ENCODE measurements at places on chromosomes 4 and X.
A peak's percentile ranks its signal among the peaks of the same experiment; 100 is the strongest.

GRCh38 chrX:30278365-30278764 is 30.8 kb downstream of the NR0B1 start:
- DNase-seq: no peak

DNA sequence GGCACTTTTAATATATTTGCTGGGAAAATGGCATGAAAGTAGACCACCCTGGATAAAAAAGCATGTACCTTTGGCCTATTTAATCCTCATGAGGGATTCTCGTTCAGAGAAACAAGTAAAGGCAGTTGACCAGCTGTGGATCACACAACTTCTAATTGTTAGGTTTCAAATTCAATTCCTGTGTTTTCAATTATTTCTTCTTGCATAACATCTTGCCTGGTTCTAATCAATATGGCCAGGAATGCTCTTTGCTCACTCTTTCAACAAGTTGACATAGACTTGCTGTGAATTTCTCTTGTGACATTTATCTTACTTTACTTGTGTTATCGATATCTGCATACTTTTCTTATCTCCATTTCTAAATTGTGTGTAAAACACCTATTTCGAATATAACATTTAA is 211.8 kb downstream of the SLC7A11 start:
- no peak for DNase-seq

GRCh38 chr4:103757631-103758030 is 37.8 kb upstream of the TACR3 start:
- DNase-seq: no peak

DNA sequence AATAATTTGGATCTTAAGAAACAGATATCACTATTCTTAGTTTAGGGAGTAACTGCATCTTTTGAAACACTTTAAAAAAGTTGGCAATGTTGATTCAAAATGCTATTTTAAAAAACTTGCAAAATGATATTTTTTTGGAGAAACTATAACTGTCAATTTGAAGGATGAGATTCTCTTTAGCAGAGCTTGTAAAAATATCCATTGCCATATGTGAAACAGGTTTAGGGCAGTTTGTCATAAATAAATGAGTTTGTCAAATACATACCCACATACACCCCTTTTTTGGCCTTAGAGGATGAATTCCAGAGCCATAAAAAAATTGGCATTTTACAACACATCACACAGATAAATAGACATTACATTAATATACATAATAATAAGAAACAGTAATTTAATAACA is 174.6 kb downstream of the BMPR1B start:
- no peak for DNase-seq

DNA sequence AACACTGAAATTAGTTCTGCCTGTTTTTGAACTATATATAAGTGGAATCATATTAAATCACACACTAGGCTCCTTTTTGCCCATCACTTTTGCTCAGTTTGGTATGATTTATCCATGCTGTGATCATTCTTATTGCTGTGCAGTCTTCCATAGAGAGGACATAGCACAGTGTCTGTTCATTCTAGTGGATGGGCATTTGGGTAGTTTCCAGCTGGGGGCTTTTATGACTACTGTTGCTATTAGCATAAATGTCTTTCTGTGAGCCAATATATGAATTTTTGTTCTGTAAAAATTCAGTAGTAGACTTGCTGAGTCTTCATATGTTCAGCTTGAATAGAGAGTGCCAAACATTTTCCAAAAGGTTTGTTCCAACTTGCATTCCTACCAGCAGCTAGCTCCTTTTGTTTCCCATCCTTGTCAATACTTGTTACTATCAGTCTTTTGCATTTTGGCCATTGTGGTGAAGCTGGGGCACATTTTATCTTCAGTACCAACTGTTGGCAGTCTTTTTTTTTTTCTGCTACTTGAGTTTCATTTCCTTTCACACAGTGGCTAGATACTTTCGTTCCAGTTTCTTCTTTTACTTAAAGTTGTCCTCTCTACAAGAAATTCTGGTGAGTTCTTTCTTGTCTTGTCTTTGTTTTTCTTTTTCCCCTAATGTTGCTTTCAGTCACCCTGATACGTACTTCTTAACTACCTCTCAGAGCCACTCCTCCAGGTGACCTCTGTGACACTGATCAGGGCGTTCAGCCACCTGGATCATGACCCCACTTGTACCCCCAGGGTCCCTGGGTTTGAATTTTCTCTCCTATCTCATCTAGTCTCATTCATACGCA is 87.0 kb downstream of the ANXA3 start:
- DNase-seq: peak; percentile 34

DNA sequence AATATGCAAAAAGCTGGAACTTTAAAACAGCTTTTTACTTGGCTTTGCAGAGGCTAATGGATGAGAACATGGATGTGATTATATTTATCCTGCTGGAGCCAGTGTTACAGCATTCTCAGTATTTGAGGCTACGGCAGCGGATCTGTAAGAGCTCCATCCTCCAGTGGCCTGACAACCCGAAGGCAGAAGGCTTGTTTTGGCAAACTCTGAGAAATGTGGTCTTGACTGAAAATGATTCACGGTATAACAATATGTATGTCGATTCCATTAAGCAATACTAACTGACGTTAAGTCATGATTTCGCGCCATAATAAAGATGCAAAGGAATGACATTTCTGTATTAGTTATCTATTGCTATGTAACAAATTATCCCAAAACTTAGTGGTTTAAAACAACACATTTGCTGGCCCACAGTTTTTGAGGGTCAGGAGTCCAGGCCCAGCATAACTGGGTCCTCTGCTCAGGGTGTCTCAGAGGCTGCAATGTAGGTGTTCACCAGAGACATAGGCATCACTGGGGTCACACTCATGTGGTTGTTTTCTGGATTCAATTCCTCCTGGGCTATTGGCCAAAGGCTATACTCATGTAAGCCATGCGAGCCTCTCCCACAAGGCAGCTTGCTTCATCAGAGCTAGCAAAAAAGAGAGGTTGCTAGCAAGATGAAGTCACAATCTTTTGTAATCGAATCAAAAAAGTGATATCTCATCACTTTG is 15.6 kb downstream of the TLR8 start:
- no peak for DNase-seq

- no peak for DNase-seq
Observed at GRCh38 chr4:8391071-8391470, 49.5 kb downstream of the ACOX3 start.

DNA sequence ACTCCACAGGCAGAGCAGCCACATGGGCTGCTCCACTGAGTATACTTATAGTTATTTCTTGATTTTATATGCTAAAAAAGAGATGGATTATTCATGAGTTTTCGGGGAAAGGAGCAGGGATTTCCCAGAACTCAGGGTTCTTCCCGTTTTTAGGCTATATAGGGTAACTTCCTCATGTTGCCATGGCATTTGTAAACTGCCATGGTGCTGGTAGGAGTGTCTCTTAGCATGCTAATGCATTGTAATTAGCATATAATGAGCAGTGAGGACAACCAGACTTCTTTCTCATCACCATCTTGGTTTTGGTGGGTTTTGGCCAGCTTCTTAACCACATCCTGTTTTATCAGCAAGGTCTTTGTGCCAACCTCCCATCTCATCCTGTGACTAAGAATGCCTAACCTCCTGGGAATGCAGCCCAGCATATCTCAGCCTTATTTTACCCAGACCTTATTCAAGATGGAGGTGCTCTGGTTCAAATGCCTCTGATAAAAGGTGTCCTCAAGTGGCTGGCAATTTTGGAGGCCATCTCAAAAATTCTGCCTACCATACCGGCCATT is 213.0 kb upstream of the VEGFC start:
- DNase-seq: no peak

DNA sequence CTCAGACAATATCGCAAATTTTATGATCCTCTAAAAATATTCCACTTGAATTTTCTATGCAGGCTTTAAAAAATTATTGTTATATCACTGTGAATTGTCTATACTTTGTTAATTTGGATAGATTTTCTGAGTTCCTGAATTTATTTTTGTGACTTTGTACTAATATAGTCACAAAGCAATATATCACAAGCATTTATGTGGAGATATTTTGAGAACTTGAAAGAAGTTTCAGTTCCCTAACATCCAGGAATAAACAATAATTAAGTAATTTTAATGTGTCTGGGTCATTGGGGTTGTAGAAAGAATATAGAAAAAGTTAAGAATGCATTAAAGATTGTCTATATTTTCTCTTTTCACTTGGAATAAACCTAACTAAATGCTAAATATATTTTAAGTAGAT is 32.0 kb downstream of the CXCL8 start:
- DNase-seq: no peak

DNA sequence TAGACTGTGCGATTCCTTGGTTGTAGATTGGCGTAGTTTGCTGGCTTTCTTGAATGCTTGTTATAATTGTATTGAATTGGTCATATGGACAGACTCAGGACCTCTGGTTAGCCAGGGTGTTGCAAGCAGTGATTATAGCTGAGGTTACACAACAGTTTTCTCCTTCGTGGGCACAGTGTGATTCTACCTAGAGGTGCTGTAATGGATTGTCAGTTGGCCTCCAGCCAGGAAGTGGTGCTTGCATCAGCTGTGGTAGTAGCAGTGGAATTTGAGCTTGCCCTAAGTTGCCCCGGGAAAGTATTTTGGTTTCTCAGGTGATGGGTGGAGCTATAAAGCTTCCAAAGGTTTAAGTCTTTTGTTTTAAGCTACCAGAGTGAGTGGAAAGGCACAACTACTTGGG is 23.1 kb upstream of the GABRG1 start:
- no peak for DNase-seq

GRCh38 chr4:21469438-21470300 is 478.9 kb downstream of the KCNIP4 start:
- DNase-seq: no peak

DNA sequence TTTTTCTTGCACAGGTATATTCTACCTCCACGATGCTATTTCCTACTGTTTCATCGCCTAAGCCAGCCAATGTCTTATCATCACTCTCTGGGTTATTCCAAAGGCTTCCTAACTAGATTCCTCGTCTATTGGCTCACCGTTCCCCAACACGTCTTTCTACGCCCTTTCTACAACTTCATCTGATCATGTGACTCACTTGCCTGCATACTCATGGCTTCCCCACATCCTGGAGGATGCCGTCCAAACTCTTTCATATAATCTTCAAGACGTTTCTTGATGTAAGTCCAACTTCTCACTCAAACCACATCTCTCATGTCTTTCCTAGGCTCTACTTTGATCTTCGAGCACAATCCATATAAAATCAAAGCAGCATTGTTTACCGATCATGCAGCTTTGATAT is 322.0 kb upstream of the PPARGC1A start:
- DNase-seq: no peak

DNA sequence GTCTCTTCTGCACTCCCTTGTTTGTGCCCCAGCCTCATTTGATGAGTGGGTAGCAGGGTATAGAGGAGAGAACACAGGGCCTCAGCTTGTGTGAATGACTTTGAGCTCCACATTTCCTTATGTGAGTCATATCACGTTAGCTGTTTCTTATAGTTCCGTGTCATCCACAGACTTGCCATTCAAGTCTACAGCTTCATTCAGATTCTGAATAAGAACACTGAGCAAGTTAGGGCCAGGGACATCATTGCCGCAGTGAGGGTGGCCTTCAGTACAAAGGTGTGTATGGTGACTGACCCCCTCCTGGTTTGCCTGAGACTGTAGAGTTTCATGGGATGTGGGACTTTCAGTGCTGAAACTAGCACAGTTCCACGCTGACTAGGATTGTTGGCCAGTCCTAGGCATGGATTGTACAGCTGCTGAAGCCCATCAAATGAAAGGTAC is 23.6 kb downstream of the KLF3 start:
- no peak for DNase-seq

- no peak for DNase-seq
Observed at GRCh38 chr4:152786627-152787026, 6.9 kb downstream of the ARFIP1 start.

Data from RPMI8226 (cell line).